ENCODE measurements at places on chromosomes 5 and 9.

- no peak for DNase-seq
Measured at GRCh38 chr5:38557308-38557710, 863 bp upstream of the LIFR start.

- no peak for DNase-seq
Measured at GRCh38 chr5:98095072-98095471, 678.4 kb upstream of the RGMB start.

DNA sequence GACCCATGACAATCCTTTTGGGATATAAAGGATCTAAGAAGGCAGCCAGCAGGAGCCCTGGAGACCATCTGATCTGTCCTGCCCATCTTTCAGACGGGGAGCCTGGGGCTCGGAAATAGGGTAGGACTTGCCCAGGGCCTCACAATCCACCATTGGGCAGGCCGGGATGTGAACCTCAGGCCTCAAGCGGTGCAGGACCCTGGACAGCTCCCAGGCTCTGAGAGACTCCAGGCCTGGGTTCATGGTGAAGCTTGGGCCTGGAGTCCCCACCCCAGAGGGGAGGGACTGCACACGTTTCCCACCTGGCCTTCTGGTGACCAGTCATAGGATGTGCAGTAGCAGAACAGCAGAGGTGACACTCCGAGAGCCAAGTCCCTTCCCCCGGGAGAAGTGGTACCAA is 36.6 kb upstream of the RAPGEF1 start:
- no peak for DNase-seq

- no peak for DNase-seq
Measured at GRCh38 chr5:34913072-34913471, 2.2 kb downstream of the RAD1 start.

- DNase-seq: no peak
Measured at GRCh38 chr5:155947394-155948062, 379.4 kb upstream of the SGCD start.

GRCh38 chr5:14700478-14701436 is 36.2 kb downstream of the OTULIN start:
- no peak for DNase-seq

GRCh38 chr9:99106044-99106375 is 1.1 kb downstream of the TGFBR1 start:
- DNase-seq: no peak

- no peak for DNase-seq
Measured at GRCh38 chr9:99720455-99721050, 101.1 kb upstream of the NR4A3 start.

GRCh38 chr5:124040799-124041198 is 528.8 kb downstream of the CSNK1G3 start:
- no peak for DNase-seq

- no peak for DNase-seq
Measured at GRCh38 chr9:114143234-114143633, 12.1 kb upstream of the COL27A1 start.

GRCh38 chr9:83141887-83142286 is 78.9 kb upstream of the RASEF start:
- DNase-seq: no peak

- DNase-seq: no peak
Measured at GRCh38 chr5:95783661-95784060, 38.9 kb downstream of the GLRX start.

GRCh38 chr9:133237035-133237731 is 28.1 kb upstream of the OBP2B start:
- no peak for DNase-seq

GRCh38 chr9:111957856-111958631 is 61.4 kb downstream of the UGCG start:
- DNase-seq: peak; percentile 92

DNA sequence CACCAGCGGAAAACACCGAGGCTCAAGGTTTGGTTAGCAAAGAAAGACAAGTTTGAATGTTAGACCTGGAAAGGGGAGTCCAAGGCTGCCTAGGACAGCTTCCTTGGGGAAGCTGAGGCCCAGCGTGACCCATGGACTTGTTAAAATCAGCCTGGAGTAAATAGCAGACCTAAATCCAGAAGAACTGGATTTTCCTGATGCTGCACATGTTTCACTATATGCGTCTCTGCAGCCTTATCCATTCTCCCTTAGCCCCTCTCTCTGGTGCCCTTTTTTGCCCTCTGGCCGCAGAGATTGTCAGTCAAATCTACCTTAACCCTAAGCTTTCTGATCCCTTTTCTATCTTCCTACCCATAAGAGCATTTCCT is 119.9 kb downstream of the NTRK2 start:
- no peak for DNase-seq

DNA sequence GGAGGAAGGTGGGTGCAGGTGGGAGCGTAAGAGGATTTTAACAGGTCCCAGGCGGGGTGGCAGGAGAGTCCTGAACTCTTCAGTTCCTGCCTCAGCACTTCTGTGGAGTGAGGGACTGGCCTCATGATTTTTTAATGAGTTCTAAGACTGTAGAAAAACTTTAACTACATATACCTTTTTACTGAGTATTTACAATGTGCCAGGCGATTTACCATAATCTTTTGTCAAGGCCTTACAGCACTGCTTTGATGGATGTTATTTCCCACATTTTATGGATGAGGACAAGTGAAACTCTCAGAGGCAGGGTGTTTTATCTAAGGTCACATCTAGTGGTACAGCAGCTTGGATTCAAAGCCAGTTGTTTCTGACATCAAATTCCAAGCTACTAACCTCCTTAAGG is 99.5 kb downstream of the PJA2 start:
- no peak for DNase-seq
